Spinal cord (tissue), 10 donors: ENCODE measurements at places on chromosomes 2 and 18. TPM values are rescaled to one million over a fixed set of nuclear protein-coding genes. Genes with fewer than 3 reads are reported as not detected.

GRCh38 chr2:39290433-39290832, 46.7 kb upstream of the CDKL4 start:
- H3K27me3 ChIP-seq: no peaks in the 10 kb centered on the region
- no peaks in the 10 kb centered on the region for H3K4me1 ChIP-seq
- H3K27ac ChIP-seq: no peak overlapping the region

DNA sequence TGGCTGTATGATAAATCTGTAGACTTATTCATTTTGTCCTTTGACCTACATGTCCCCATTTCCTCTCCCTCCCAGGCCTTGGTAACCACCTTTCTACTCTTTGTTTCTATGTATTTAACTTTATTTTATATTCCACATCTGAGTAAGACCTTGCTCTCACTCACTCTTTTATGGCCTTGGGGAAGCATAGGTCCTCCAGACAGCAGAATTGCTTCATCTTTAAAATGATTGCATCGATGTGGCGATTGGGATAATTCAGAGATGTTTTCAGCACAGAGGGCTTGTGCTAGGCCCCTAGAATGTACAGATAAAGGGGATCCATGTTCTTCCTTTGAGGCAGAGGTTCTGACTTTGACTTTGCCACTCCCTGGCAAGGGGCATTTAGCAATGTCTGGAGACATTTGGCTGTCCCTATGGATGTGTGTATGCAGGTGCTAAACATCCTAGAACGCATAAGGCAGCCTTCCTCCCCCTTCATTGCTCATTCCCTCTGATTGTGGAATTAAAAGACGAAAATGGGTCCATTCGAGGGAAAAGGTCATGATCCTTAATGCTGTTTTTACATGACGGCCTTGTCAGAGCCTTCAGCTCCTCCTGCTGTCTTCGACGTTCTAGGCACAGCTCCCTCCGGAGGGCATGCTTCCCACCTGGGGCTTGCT, 1.2 kb upstream of the GPR39 start:
- no peaks in the 10 kb centered on the region for H3K36me3 ChIP-seq
- peaks cover 18% of the 10 kb centered on the region for H3K4me1 ChIP-seq
- DNase-seq: no peak
- H3K4me3 ChIP-seq: peak overlapping the region; percentile 48
- no peak overlapping the region for H3K27ac ChIP-seq

DNA sequence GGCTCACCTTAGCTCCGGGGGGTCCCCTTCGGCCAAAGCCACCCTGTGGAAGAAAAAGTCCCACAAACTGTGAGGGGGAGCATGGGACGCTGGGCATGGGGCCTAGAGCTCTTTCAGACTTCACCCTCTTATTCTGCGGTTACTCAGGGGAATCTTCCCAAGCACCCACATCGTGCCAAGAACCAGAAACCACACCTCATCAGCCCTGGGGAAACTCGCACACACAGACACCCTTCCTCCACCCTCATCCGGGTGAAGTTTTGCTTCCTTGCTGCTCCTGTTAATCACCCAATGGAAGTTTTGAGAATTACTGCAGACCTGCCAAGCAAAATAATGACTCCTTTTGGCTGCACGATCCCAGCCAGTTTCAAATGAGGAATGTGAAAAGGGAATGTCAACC, 59.1 kb downstream of the COL6A3 start:
- peaks cover 5% of the 10 kb centered on the region for H3K4me1 ChIP-seq
- no peak overlapping the region for H3K4me3 ChIP-seq
- no peak overlapping the region for H3K27ac ChIP-seq
- no peaks in the 10 kb centered on the region for H3K27me3 ChIP-seq

The SEMA4F gene
- total RNA-seq: 17.2 TPM

The MAL gene
- 19.5 TPM for total RNA-seq

The XIRP2 gene
- total RNA-seq: 0.59 TPM

The PTPRN gene
- 12.6 TPM for total RNA-seq
